Activated naive CD4-positive, alpha-beta T cell treated with Interleukin-2 at 50 U/mL for 16 hours (primary cell): ENCODE measurements at places on chromosomes 7 and 10.

DNA sequence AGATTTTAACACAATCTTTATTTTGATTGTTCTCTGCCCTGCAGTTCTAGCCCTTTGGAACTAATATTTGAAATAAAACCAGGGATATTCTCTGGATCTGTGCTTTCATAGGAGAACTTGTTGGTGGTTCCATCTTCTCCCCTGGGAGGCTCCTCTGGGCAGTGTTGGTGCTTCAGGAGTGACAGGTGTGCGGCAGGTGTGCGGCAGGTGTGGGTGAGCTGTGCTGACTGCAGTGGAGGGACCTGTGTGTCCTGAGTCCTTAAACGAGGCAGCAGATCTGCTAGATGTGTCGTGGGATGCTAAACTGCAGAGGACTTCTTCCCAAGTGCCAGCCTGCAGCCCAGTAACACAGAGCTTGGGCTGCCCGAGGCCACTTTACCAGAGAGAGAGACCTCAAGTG is 98.4 kb downstream of the LYZL1 start:
- no peak for DNase-seq

GRCh38 chr7:130463553-130464434 is 23.0 kb upstream of the CEP41 start:
- no peak for DNase-seq

DNA sequence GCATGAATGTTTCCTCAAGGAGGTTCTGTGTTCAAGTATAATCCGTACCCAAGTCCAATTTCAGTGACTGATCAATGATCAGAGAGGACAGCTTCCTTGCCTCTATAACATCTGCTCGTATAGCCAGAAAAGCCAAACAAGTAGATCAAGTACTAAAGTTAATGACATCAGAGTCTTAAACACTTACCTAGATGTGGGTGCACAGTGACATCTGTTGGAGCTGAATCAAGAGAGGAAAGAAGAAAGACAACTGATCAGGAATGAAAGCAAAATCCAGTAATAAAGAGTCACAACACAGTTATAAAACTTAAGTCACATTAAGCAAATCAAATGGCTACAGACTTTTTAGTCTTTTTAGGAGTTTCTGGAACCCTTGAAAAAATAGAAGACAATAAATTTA is 236.5 kb downstream of the RELN start:
- DNase-seq, result no peak

DNA sequence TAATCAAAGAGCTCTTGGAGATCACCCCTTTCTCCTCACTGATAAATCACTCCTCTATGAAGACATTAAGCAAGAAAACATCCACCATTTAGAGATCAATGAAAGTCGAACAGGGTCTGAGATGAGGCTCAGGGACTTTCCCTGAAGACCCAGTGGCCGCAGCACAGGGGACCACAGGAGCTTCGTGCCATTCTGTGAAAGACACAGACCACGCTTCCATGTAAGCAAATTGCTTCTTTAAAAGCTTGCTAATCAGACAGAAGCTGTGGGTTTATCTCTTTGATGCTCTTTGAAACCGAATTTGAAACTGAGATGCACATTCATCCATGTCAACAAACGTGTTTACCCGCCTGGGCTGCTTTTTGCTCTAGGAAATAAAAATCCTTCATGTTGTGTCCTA is 231.9 kb upstream of the PPP2R2D start:
- no peak for DNase-seq

GRCh38 chr7:119711104-119711503 is 561.9 kb upstream of the KCND2 start:
- no peak for DNase-seq

DNA sequence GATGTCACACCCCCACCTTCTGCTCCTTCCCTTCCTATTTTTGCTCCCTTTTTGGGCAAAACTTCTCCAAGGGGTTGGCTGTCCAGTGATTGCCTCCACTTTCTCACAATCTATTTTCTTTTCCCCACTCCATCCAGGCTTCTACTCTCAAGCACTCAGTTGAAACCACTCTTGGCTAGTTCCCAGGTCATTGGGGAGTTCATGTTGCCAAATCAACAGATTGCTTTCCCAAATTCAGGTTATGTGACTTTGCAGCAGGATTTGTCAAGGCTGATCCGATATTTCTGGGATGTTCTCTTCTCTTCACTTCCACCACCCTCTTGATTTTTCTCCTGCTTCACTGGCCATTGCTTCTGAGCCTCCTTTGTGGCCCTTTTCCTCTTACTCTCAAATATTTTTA is 258.7 kb upstream of the SLC26A5 start:
- no peak for DNase-seq

DNA sequence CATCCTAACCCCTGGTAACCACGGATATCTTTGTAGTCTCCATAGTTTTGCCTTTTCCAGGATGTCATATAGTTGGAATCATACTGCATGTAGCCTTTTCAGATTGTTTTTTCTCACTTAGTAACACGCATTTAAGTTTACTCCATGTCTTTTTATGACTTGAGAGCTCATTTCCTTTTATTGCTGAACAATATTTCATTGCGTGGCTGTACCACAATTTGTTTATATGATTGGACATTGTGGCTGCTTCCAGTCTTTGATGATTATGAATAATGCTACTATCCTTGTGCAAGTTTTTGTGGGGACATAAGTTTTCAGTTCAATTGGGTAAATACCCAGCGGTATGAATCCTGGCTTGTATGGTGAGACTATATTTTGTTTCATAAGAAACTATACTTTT is 60.8 kb downstream of the AOAH start:
- DNase-seq, result no peak

GRCh38 chr7:75756991-75757676 is 14.9 kb downstream of the CCL26 start:
- no peak for DNase-seq

DNA sequence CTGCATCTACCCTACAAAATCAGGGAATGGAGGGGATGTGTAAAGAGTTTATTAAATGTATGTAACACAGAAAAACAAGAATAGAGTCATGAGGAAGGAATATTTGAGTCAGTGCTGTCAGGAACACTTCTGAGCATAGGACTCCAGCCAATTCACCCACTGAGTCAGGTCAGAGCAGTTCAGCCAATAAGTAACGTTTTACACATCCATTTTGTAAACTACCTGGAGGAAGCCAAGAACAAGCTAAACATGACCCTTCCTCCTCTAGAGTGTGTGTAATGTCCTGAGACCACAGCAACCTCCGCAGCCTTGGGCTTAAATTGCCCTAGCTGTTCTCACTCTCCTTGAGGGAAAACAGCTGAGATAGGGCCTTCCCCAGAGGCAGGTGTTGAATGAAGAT is 691.5 kb upstream of the LRRN3 start:
- no peak for DNase-seq

- no peak for DNase-seq
Measured at GRCh38 chr10:4242561-4243035, 457.6 kb upstream of the KLF6 start.

GRCh38 chr7:16636555-16637101 is 8.9 kb downstream of the ANKMY2 start:
- no peak for DNase-seq

- DNase-seq, result no peak
Measured at GRCh38 chr10:86734207-86734988, 22.0 kb upstream of the BMPR1A start.

DNA sequence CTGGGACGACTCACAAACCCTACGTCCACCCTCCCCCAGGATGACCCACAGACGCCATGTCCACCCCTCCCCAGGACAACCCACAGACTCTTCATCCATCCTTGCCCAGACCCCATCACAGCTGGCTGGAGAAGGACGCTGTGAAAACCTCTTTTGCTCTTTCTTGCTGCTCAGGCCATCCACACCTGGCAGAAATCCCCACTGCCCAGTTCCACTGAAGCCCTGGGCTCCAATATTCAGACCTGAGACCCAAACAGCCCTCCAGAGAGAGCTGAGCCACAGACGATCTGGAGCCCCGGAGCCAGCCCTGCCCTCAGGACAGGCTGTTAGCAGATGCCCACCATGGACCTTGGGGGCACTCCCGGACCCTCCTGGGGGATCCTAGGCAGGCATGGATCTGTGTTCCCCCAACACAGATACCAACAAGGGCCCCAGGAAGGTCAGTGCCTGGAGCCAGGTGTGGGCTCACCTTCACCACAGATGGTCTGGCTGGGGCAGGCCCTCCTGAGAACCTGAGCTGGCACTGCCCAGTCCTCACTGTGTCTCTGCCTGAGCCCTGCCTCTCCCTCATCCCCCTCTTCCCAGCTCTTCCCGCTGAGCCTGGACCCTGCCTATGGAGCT is 226.2 kb downstream of the PTPRN2 start:
- no peak for DNase-seq

GRCh38 chr7:64892666-64893309 is 10.3 kb upstream of the ZNF273 start:
- no peak for DNase-seq

- no peak for DNase-seq
Measured at GRCh38 chr7:85456254-85456653, 269.4 kb upstream of the SEMA3D start.

DNA sequence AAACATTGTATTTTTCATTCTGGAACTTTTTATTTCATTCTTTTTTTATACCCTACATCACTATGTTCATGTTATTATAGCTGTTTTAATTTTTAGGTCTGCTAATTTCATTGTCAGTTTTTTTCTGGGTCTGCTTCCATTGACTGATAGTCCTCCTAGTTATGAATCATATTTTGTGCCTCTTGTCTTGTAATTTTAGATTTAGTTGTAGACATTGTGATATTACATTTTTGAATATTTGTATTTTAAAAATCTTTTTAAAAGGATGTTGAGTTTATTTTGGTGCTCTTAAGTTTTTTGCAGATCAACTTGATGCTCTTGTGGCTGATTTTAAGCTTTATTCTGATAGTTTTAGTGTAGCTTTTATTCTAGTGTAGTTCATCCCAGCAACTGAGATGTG is 57.6 kb downstream of the BTRC start:
- DNase-seq, result no peak

- no peak for DNase-seq
Measured at GRCh38 chr7:70706698-70707097, 425.2 kb upstream of the GALNT17 start.

DNA sequence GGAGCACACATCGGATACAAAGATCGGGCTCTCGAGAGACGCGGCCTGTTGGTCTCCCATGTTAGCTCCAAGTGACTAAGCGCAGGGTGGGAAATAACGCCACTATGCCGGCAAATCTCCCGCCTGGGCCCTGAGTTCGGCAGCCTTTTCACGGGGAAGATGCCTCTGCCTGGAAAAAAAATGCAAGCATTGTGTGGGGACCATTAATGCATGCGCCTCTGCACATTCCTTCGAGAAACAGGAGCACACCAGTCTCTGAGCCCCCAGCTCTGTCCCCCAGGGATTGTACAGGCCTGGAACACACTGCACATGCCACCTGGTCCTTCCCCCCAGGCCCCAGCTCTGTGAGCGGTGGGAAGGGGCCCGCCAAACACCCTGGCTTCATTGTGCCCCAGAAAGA is 44.1 kb downstream of the FBXW4 start:
- DNase-seq, result no peak

DNA sequence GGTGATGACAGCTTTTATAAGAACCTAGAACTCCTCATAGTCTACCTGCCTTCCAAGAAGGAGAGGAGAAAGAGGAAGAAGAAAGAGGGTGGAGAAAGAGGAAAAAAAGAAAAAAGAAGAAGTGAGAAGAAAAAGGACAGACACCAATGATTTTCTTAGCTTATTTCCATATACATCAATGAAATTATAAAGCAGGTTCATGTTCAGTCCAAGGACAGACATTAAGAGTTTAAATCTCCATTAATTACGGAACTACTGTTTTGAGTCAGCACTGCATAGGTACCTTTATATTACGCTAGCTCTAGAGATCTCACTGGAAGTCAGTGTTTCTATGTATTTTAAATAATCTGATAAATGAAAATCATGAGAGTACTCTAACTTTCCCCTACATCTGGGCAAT is 309.0 kb upstream of the HGF start:
- DNase-seq, result no peak
